ENCODE measurements at places on chromosomes 6 and 20.

DNA sequence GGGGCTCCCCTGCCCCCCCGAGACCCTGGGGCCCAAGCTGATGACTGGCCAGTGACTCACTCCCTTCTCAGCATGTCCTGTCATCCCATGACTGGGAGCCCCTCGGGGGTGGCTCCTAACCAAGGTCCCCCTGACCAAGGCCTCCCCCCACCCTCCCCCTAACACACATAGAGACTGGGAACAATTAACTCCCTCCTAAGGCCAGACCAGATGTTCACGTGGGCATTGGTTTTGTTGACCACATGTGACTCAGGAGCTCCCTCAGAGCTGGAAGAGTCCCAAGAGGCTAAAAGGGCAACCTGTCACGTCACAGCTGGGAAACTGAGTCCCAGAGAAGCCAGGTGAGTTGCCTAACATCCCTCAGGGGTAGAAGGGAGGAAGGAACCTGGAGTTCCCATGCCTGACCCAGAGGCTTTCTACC is 10.6 kb upstream of the CCN5 start:
- no peak for DNase-seq

DNA sequence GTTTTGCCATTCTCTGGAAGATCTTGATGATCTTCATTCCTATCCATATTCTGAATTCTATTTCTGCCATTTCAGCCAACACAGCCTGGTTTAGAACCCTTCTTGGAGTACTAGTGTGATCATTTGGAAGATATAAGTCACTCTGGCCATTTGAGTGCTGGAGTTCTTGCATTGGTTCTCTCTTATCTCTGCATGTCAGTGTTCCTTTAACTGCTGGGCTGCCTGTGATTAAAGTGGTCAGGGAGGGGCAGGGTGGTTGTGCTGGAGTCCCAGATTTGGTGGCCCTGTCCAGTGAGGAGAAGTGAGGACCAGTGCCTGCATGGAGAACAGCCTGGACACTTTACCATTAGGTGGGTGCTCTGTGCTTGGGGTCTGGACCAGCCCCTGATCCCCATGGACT is 173.0 kb downstream of the SOD2 start:
- no peak for DNase-seq

- DNase-seq: no peak
Measured at GRCh38 chr20:50848341-50848808, 53.5 kb downstream of the BCAS4 start.

DNA sequence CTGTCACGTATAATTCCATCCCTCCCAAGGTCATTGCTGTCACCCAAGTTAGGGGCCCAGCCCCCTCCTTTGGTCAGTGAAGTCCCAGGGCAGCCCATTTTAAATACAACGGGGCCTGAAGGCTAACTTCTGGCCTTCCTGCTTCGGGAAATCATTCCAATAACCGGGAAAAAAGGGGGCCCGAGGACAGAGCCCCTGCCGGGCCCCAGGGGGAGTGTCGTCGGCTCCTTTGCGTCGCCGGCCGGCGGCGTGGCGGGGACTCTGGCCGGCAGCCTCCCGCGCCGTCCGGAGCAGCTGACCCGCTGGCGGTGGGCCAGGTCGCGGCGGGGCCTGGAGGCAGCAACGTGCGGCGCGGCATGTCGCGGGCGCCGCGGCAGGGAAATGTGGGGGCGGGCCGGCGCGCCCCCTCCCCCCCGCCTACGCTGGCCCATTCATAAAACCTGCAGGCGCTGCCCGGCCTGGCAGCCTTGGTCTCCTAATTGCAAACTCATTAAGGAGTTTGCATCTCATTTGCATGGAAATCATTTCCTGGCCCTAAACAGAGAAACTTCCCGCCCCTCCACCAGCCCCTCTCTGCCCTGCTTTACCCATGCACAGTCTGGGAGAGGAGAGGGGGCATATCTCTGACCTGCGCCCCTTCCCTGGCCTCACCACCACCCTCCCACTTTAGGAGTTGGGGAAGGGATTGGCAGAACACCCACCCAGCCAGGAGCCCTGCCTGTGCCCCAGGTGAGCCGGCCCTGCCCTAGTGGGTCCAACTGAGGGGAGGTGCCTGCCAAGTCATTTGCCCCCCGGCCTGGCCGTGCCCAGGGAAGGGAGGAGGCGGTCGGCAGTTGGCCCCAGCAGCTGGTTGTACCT is 50.7 kb downstream of the MRPL14 start:
- DNase-seq: no peak

DNA sequence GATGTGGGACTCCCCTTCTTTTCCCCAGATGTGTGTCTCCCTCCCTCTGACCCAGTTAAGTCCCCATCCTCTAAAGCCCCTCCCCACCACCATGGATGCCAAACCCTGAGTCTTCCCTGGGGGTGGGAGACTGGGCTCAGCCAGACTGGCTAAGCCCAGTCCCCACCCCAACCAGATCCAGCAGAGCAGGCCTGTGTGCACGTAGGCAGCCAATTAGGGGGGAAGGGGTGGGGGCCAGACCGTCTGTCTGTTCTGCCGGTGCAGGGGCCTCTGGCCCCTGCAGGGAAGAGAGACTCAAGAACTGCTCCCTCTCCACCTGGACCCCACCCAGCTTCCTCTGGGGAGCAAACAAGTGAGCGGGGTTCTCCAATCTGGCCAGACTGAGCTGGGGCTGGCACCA is 605 bp downstream of the COX4I2 start:
- no peak for DNase-seq

DNA sequence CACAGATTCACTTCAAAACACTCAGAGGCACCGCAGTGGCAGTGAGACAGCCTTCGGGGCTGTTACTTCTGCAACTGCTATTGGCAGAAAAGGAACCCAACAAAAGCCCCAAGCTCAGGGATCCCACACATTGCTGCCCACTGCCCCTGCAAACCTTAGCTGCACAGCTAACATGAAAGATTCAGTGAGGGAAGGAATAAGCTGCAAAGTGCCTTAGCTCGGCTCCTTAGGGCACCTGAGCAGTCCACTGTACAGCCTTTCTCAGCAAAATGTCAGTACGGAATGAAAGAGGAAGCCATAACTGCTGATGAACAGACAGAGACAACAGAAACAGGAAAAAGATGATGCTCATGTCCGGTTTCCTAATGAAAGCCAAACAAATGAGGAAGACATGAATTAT is 179.7 kb upstream of the SHLD1 start:
- DNase-seq: no peak

GRCh38 chr6:139939189-139939979 is 564.9 kb upstream of the CITED2 start:
- no peak for DNase-seq

DNA sequence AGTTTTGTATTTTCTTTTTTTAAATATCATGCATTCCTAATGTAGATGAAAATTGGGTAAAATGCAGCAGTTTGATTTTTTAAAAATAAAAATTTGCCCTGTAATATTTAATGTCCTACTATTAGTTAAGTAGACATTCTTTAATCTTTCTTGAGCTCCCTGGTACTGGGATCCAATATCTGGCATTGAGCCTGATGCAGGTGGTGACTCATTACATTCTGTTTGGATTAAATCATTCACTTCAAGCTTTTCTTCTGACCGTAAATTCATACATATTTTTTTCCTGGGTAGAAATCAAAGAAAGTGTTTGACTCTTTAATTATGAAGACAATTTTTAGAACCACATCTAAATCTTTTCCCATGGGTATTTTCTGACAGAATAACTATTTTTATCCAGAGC is 768.8 kb upstream of the SLC35B3 start:
- no peak for DNase-seq

DNA sequence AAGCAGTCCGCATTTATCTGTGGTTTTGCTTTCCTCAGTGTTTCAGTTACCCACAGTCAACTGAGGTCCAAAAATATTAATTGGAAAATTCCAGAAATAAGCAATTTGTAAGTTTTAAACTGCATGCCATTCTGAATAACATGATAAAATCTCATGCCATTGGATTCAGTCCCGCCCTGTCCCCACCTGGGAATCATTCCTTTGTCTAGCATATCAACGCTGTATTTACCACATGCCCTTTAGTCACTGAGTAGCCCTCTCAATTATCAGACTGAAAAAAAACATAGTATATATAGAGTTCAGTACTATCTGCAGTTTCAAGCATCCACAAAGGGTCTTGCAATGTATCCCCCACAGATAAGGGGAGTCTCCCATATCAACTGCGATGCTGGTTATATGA is 17.1 kb downstream of the RANBP9 start:
- DNase-seq: no peak

DNA sequence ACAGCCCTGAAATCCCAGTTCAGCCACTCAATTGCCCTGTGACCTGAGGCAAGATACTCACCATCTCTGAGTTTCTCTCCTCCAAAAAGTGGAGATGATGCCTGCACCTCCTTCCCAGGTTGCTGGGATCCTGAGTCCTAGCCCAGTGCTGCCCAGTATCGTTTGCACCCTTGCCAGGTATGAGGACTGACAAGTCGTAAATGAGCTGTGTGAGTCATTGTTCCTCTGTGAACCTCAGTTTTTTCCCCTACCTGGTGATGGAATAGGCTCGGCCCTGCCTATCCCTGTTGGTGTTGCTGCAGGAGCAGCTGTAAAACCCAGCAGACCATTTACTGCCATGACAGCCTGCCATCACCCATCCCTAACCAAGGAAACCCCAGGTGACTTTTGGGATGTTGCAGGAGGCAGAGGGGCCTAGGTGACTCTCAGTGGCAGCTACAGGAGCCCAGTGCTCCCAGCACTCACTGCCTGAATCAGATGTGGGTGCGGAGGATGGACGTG is 229.3 kb downstream of the SYNDIG1 start:
- no peak for DNase-seq

DNA sequence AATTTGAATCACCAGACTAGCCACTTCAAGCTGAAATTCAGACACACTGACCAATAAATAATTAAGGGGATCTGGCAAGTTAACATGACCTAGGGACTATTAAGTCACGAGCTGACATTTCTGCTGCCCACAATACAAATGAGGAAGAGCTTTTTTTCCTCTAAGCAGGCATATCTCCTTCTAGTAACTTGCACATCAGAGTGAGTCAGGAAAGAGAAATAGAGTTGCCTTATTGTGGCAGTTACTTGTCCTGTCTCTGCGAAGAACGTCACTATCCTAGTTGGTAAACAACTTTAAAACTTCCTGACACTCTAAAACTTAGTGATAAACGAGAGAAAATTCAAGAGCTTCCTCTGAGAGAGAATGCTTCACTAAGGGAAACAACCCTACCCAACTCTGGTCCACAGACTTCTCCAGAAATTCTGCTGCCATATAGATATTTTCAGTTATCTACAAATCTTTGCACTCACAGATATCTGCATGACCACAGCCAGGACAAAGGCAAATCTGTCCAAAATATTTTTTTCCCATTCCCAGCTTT is 4.2 kb downstream of the PLA2G7 start:
- DNase-seq: no peak

DNA sequence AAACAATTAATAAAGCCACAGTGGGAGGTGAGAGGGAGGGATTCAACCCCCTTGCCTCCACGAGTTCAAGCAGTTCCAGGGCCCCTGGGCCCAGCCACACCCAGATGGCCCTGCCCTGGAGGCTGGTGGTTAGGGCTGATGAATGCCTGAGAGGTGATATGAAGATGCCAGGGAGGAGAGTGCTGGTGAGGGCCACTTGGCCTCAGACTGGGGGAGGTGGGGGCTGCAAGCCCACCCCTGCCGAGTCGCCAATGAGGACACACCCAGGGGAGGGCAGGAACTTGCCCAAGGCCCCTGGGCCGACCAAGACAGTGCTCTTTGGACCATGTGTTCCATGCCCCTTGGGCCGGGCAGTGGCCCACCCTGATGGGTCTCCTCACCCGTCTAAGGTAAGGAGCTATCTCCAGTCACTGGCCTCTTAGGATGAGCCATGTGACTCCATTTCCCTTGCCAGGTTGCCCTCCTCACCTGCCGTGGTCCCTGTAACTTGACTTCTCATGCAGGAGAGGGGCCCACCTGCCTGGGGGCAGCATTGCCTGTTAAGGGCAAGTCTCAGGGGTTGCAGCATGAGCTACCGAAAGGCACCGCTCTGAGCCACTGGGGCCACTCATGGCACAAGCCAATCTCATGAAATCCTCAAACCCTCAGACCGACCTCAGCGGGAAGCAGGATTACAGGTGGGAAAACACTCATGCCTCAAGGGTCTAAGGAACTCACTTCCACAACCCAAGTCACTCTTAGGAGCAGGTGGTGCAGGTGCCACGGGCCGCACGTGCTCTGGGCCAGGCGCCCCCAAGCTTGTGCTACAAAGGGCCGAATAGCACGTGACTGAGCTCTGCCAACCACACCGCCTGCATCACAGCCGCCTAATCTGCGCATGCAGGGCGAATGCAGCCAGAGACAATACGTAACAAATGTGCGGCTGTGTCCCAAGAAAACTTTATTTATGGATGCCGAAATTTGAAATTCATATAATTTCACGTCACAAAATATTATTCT is 147.4 kb upstream of the MLN start:
- no peak for DNase-seq

DNA sequence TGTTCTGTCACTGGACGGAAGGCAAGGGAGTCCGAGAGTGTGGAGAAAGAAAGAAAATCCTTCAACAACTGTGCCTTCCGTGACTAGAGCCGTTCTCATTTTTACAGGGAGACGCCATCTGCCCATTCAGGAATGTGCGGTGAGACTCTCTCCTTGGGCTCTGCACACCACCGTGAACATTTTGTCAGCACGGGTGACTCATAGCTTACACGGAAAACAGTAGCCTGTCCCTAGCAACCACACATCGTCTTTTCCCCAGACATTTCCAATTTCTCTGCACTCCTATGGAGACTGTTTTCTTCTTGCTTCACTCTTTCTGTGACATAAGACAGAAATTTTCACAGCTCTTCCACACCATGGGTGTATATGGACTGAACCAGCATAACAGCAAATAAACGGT is 55.1 kb downstream of the TBXT start:
- no peak for DNase-seq

GRCh38 chr20:24406750-24407149 is 62.7 kb upstream of the SYNDIG1 start:
- peak; percentile 6 for DNase-seq

- DNase-seq: no peak
Measured at GRCh38 chr6:163579880-163580295, 165.4 kb downstream of the QKI start.

- peak; percentile 73 for DNase-seq
Measured at GRCh38 chr20:46400828-46401477, 5.5 kb downstream of the ELMO2 start.

DNA sequence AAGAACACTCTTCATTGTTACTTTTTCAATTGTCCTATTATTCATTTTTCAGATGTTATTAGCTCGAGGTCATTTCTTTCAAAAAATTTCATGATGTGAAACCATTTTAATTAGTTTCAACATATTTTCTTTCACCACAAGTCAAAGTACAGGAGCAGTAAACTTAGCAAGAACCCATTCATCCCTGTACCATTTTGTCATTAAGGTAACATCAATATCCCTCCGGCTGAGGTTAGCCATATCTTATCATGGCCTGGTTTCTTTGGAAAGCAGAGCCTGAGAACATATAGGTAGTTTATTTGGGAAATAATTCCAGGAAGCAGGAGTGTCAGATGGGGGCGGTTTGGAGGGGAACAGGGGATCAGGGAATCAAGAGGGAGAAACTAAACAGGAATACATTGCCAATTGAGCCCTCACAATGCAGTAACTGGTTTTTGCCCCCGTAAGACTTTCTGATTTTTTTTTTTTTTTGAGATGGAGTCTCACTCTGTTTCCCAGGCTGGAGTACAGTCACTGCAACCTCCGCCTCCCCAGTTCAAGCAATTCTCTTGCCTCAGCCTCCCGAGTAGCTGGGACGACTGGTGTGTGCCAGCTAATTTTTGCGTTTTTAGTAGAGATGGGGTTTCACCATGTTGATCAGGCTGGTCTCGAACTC is 83.7 kb downstream of the MKKS start:
- DNase-seq: no peak

- DNase-seq: no peak
Measured at GRCh38 chr6:56868687-56869086, 86.2 kb upstream of the BEND6 start.

- no peak for DNase-seq
Measured at GRCh38 chr6:165034271-165034741, 275.1 kb downstream of the C6orf118 start.

- DNase-seq: no peak
Measured at GRCh38 chr6:108434222-108434621, 126.5 kb upstream of the FOXO3 start.

Data from activated CD4-positive, alpha-beta T cell treated with anti-CD3 and anti-CD28 coated beads, Interleukin-2, Interleukin-4, amounts not matched to agents 100 ng/mL and 50 ng/mL, durations not matched to agents 16 hours and 8 hours (primary cell).